ENCODE measurements at places on chromosomes 2 and 18. TPM values are rescaled to one million over a fixed set of nuclear protein-coding genes. Genes with fewer than 3 reads are reported as not detected.

GRCh38 chr2:62281663-62282062, 85.7 kb downstream of the B3GNT2 start:
- DNase-seq = no peak

GRCh38 chr2:108910011-108910431, 79.0 kb downstream of the EDAR start:
- DNase-seq = no peak

GRCh38 chr2:126748188-126748760, 92.3 kb downstream of the GYPC start:
- no peak for DNase-seq

DNA sequence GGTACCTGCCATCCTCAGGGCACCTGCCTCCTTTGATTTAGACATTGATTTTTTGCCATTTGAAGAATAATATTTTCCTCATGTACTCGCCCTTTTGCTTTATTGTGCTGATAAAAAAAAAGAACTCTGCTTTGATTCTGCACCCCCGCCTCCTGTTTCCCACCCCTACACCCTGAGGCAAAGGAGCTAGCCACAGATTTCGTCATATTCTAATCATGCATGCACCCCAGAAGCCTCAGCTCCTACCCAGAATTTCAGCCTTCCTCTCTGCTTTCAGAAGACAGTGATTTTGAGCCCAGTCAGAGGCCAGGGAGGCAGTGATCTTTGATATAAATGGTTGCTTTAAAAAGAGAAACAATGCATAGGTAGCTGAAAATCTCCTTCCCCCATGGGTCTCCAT, 329.0 kb downstream of the PTPRM start:
- DNase-seq = no peak

GRCh38 chr2:235161565-235161964, 209.7 kb downstream of the SH3BP4 start:
- no peak for DNase-seq

DNA sequence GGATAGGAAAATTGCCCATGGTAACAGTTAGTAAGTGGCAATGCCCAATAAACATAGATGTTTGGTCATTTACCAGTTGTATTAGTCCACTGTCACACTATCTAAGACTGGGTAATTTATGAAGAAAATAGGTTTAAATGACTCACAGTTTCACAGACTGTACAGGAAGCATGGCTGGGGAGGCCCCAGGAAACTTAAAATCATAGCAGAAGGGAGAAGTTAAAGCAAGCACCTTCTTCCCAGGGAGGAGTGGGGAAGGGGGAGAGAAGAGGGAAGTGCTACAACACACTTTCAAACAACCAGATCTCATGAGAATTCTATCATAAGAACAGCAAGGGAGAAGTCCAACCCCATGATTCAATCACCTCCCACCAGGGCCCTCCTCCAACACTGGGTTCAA, 23.4 kb downstream of the NR4A2 start:
- no peak for DNase-seq

DNA sequence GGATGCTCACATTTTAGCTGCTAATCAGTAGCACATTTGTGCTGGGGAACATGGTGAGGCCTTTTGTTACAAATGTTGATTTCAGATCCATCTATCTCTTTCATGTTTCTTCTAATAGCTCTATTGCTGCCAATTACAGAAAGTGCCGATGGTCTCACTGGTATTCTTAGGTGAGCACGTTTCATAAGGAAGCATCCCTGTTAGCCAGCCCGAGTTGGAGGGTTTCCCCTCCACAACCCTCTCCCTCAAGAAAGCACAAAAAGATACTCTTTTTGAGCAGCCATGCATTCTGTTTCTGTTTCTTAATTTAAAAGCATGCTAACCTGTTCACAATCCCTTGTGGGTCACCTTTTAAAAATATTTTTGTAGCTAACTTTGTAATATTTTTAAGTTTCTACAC, 30.8 kb upstream of the ST8SIA5 start:
- DNase-seq = no peak

GRCh38 chr2:11537951-11538350, 4.1 kb downstream of the GREB1 start:
- DNase-seq = no peak

GRCh38 chr2:62785810-62786597, 80.5 kb downstream of the EHBP1 start:
- DNase-seq = no peak

GRCh38 chr18:12155996-12156395, 62.4 kb downstream of the ANKRD62 start:
- DNase-seq = no peak

- DNase-seq = no peak
Observed at GRCh38 chr2:209523041-209523740, 99.3 kb downstream of the MAP2 start.

DNA sequence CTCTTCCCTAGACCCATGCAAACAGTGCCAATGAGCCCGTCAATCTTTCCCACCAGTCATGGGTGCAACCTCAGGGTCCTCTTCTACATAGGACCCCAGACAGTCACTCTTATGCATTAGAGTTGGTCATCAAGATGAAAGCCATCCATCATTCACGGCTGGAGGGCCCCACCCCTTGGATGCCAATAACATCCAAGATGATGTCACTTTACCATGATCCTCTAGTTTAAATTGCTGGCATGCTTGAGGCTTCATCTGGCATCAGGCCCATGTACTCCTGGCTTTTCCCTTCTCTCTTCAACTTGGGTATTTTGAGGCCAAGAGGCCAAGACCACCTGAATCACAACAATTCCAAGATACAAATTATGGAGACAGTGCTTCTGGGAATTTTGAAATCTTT, 91.1 kb upstream of the MAPK4 start:
- no peak for DNase-seq

- no peak for DNase-seq
Observed at GRCh38 chr2:241195506-241196130, 7.1 kb downstream of the ANO7 start.

DNA sequence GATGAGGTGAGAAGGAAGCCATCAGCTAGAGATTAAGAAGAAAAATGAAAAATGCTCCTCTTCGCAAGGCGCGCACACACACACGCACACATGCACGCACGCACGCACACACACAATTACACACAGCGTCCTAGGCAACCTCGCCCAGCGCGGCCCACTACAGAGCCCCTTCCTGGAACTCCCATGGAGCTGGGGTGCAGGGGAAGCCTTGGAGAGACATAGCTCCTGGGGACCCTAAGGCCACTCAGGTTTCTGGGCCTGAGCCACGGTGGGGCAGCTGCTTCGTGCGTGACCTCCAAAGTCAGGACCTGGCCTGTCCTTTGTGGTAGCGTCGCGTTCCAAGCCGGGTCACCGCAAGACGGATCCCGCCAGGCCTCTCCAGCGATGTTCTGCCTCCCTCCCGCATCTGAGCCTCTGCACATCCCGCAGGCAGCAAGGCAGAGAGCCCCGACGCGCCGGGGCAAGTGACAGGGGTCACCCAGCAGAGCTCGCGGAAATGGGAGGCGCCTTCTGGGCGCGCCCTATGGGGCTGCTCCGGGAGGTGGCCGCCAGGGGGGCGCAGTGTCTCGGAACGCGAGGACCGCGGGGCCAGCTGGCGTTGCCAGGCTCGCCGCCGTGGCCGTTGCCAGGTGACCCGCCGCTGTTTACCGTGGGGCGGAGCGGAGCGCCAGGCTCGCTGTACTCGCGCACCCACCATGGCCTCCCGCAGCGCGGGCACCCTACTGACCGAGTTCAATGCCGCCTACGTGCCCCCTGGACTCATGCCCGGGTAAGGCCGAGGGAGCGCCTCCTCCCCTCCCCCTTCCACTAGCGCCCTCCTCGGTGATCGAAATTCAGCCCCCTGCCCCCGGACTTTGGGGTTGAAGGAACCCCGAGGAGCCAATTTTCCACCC, 79.0 kb downstream of the CIB4 start:
- DNase-seq = no peak

GRCh38 chr18:40414155-40414754, 1540.8 kb upstream of the PIK3C3 start:
- DNase-seq = no peak

DNA sequence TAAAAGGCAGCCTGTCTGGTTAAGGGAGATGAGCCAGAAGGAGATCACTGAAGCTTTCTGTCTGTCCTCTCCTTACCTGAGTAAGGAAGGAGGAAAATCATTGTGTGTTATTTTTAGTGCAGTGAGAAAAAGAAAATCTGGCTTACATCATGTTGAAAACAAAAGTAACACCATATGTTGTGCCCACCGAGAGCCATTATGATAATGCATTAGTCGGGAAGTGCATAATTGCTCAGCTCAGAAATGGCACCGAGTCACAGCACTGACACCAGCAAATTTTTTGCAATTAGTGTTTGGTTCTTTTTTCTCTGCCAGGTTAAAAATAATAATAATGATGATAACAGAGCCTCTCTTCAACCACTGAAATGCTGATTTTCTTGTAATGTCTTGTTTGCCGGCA, 46.6 kb downstream of the HNMT start:
- DNase-seq = no peak

DNA sequence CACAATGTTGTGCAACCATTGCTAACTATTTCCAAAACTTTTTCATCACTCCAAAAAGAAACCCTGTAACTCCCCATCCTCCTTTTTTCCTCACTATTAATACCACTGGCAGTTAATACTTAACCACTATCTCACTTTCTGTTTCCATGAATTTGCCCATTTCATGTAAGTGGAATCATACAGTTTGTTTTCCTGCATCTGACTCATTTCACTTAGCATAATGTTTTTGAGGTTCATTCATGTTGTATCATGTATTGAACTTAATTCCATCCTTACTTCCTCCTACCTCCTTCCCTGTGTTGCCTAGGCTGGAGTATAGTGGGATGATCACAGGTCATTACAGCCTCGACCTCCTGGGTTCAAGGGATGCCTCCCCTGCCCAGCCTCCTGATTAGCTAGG, 68.3 kb downstream of the FAM117B start:
- DNase-seq = no peak

DNA sequence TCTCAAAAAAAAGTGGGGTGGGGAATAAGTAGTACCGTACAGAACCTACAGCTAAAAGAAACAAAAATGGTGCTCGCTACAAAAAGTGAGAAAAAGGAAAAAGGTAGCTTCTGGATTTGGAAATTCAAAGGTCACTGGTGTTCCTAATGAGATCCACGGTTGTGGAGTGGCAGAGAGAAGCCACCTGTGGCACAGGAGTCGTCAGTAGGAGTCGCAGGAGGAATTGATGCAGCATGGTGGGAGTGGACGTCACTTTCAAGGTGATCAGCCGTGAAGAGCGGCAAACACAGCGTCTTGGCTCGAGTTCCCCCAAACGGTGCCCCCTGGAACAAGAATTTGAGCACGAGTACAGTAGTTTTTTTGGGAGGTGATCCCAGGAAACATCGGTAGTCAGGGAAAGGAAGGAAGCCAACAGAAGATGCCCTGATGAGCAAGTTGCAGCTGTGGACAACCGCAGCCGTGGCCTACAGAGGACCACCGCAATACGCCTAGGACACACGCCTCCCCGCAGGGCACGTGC, 1.4 kb upstream of the TTL start:
- no peak for DNase-seq

DNA sequence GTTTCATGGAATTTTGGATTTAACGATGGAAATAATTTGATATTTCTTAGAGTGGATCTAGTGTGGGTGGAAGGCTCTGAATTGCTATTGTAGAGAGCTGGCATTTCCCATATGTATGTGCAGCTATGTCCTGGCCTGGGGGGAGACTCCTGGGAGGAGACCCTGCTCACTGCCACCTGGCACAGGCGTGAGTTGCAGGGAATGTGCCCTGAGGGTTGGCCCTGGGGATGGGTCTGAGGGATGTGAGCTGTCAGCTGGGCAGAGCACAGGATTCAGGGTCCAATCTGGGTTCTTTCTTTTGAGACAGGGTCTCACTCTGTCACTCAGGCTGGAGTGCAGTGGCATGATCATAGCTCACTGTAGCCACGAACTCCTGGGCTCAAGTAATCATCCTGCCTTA, 120.2 kb downstream of the CLIP4 start:
- no peak for DNase-seq

DNA sequence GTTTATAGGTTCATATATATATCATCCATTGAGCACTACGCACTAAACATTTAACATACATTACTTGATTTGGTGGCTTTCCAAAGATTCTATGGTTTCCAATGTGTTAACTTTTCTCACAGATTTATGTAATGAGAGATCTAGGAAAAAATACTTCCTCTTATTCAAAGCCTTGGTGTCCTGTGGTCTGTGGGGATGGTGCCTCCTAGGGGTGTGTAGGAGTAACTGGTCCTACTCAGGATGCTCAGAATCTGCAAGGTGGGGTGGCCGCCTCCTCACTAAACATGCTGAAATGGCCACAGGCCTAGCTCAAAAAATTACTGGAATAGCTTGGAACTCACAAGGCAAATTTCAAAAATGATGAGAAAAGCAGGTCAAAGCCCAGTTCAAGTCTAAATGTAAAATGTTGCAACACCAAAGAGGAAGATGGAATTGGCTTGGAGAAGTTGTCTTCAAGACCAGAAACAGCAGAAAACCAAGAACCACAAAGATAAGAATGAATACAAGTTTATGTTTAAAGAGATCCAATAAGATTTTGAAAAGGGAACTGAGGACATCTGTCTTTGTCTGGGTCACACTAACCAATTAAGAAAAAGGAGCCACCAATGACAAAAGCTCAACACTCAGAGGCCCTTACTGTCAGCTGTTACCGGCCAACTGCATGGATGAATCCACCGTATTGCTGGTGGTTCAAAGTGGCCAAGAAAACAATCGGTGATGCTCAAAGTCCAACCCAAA, 11.5 kb downstream of the GPR55 start:
- DNase-seq = no peak

GRCh38 chr2:205772983-205773382, 90.7 kb downstream of the NRP2 start:
- no peak for DNase-seq

DNA sequence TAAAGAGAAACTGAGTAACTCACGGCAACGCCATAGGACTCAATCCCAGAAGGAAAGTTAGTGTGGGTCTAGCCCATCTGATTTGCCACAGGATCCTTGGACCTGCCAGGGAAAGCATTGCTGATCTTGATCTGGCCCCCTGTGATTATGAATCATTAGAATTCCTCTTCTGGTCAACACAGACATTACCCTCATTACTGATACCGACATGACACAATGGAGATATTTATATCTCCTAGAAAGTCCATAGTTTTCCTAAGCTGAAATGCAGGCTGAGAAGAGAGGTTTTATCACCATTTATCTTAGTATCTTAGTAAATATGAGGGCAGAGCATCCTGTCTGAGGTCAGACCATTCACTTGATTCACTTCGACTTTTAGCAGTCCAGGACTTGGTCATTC, 75.5 kb upstream of the CCDC68 start:
- no peak for DNase-seq

- no peak for DNase-seq
Observed at GRCh38 chr18:3321133-3321812, 59.3 kb downstream of the MYL12B start.

- no peak for DNase-seq
Observed at GRCh38 chr2:204293884-204294747, 251.2 kb upstream of the PARD3B start.

Gene C2orf78
- total RNA-seq = not detected

Gene FIGN
- total RNA-seq = 11.8 TPM

Gene ZBTB7C
- 1.4 TPM for total RNA-seq

Gene LIMS4
- 3.3 TPM for total RNA-seq

Gene RFX8
- total RNA-seq = not detected

Gene UGT1A5
- not detected for total RNA-seq

Gene HOXD10
- not detected for total RNA-seq

Gene COL6A3
- 264 TPM for total RNA-seq

Gene CYP27C1
- total RNA-seq = 11.7 TPM

Gene DNER
- not detected for total RNA-seq
